ENCODE measurements at places on chromosomes 2 and 18. TPM values are rescaled to one million over a fixed set of nuclear protein-coding genes. Genes with fewer than 3 reads are reported as not detected.

DNA sequence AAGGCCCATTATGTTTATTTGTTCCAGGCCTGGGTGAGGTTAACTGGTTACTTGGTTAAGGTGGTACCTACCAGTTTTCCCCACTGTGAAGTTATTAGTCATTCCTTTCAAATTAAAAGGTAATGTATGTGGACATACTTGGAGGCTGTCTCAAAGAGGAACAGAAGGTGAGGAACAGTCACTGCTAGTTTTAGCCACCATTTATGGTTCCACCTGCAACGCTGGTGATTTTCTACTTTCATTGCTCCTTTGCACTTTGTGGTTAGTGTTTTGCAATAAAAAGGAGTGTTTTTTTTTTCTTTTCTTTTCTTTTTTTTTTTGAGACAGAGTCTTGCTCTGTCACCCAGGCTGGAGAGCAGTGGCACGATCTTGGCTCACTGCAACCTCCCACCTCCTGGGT is 6.1 kb upstream of the ST6GAL2 start:
- DNase-seq, result no peak

DNA sequence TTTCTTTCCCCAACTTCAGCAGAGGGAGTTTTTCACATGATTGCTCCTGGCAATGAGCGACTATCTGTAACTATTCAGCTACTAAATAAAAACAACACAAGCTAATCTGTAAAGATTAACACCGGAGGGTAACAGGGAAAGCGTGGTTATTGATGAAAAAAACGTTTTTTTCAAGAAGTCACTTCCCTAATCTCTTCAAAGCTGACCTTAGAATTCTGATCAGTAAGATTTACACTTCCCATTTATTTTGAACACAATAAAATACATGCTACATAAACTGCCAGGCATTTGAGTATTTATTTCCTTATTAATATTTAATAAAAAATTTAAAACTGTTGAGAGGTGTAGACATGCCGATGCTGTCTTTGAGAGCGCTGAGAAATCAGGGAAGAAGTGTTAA is 207.4 kb upstream of the HDAC4 start:
- no peak for DNase-seq

DNA sequence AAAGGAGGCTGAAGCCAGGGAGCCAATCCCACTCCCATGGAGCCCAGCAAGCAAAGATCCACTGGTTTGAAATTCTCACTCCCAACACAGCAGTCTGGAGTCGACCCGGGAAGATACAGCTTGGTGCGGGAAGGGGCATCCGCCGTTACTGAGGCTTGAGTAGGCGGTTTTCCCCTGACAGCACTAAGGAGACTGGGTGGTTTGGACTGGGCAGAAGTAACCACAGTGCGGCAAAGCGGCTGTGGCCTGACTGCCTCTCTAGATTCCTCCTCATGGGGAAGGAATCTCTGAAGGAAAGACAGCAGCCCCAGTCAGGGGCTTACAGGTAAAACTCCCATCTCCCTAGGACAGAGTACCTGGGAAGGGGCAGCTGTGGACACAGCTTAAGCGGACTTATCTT is 261.6 kb upstream of the KYNU start:
- DNase-seq, result no peak

DNA sequence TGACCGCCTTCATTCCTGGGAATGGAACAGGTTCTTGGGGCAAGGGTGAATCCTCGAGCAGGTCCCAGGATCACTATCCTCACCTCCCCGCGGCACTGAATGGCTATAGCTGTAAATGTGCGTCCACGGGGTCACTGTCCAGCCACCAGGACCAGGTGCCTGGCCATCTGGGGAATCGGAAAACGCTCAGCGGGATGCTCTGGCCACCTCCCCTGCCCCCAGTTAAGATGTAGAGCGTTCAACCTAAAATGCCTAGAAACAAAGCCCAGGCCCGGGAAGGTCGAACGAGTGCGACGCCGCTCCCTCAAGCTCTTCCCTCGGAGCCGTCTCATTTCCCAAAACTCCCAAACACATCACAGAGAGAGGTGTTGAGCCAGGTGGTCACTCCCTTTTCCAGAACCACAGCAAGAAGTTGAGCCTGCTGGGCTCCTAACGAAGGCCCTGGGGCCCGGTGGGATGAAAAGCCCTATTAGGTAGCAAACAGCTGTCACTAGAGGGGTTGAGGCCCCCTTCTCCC is 795 bp upstream of the CAPN10 start:
- no peak for DNase-seq

DNA sequence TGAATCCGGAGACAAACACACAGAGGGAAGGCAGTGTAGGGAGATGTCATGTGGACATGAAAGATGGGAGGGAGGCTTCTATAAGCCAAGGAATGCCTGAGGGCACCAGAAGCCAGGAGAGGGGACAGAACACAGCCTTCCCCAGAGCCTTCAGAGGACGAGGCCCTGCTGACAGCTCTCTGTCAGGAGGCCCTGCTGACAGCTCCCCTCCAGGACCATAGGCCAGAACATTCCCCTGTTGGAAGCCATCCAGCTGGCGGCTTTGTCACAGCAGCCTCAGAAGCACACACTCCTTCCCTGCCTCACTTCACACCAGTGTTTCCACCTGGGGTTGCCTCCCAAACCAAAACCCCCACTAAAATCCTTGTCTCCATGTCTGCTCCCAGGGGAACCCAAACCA is 171.3 kb upstream of the ID2 start:
- DNase-seq, result no peak

GRCh38 chr2:162053066-162053807 is 20.8 kb downstream of the DPP4 start:
- DNase-seq, result no peak

DNA sequence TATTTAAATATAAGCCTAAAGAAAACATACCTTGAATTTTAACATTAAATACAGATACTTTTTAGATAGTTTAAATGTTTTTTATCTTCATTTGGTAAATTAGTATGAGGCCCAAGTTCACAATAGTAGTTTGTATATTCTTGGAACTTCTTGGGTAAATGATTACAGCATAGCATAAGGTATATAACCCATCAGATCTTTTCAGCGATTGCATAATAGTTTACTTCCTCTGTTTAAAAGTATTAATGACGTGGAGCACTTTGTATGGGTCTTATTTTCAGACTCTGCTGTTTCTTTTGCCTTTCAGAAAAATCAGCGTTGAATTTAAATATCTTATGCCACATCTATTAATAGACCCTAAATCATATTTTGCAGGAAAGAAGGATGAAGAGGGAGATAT is 60.2 kb downstream of the CHRNA1 start:
- DNase-seq, result no peak

DNA sequence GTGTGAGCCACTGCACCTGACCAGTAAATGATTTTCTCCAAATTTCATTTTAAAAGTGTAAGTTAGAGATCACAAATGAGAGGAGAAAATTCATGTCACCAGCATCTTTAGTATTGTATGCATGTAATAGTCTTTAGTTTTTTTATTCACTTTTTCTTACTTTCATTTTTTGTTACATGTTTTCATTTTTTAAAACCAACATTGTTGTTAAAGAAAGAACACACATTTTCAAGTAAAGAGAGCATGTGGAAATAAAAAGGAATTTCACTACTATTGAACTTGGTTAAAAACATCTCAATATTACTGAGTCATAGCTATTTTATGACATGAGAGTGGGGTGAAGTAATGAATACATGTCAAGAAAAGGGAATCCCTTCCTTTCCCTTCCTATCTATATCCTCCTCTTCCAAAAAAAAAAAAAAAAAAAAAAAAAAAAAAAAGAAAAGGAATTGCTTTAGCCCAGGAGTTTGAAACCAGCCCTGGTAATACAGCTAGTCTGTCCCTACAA is 29.1 kb upstream of the PMAIP1 start:
- DNase-seq, result no peak

- no peak for DNase-seq
Measured at GRCh38 chr2:170500104-170500503, 215.0 kb upstream of the SP5 start.

DNA sequence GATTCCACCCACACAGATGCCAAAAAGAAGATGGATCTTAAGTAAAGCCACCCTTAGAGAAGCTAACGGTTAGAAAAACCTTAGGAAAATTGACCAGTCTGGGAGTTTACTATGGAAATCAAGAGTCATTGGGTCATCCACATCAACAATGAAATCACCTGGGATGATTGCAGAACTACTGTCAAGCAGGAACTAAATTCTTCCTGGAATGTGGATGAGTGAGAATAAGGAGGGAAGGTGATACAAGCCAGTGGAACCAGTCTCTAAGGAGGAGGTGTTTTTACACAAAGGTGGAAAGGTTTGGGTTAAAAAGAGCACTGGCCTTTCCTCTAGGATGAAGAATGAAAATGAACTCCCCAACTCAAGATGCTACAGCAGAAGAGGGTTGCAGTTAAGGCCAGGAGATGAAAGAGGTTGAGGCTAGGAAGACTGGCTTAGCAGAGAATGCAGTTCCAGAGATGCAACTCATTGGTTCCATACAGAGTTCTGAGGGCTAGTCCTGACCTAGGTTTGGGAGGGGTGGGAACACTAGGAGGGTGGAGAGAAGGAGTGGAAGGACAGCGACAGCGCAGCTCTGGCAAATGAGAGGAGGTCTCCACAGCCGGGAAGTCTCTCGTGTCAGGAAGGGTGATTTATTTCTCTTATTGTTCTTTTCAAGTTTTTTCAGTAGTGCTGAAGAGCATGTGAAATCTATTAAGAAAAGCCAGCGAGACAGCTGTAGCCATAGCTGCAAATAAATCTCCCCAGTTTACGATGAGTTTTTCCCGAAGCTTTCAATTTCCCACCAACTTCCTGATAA is 27.7 kb upstream of the KDM3A start:
- no peak for DNase-seq

DNA sequence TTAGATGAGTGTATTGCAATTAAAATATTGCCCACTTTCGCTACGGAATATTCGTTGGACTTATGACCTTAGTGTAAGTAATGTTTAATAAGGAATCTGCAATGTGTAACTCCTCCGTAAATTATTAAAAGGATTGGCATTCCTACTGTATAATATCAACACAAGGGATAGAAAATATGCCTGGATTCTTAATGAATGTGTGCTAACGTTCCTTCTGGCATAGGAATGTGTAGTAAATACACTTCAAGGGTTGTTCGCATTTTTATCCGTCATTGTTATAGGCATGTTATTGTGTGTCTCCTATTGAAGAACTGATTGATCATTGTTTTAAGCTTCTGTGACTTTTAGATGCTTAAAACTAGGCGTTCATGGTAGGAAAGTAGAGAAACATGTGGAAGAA is 134.5 kb downstream of the NEDD4L start:
- no peak for DNase-seq

- DNase-seq, result no peak
Measured at GRCh38 chr2:236169151-236169721, 1.1 kb upstream of the GBX2 start.

- no peak for DNase-seq
Measured at GRCh38 chr2:105324732-105325131, 4.8 kb downstream of the TGFBRAP1 start.

- no peak for DNase-seq
Measured at GRCh38 chr18:79511671-79512301, 116.1 kb downstream of the NFATC1 start.

DNA sequence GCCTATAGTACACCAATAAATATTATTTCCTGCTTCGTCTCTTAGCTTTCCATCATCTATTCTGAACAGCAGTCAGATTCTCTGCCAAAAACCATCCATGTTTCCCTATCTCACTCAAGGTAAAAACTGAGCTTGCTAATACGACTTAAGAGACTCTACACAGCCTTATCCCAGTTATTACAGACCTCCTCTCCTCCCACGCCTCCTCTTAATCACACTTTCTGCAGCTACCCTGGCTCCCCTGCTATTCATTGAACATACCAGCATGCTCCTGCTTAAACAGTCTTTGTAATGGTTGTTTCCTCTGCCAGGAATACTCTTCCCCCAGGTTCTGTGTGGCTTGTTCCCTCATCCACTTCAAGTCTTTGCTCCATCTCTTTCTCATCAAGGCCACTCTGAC is 81.5 kb downstream of the PDE1A start:
- DNase-seq, result no peak

DNA sequence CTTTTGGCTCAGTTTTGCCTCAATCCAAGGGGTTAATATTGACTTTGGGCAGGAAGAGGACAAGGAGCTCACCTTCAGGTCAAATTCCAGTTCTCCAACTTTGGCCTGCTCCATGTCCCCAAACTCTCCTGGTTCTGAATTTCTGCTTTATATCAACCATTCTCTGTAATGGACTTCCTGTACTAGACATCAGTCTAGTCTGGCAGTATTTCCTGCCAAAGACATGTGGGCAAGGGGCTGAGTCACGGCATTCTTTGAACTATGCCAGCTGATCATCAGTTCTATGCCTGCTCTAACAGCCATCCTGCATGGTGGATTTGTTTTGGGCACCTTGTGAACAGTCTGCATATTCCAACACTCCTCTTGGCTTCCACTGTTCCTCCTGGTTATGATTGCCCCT is 199.4 kb downstream of the ZEB2 start:
- DNase-seq, result peak; percentile 82

Gene RTP5
- total RNA-seq, result not detected

Gene RNF144A
- total RNA-seq, result 4.6 TPM

Gene HADHA
- 162 TPM for total RNA-seq

Gene RAB27B
- total RNA-seq, result not detected

Gene MXD1
- total RNA-seq, result 3.6 TPM

Gene WNT10A
- not detected for total RNA-seq

Gene SERPINB3
- not detected for total RNA-seq

Gene ST8SIA5
- not detected for total RNA-seq

Gene STPG4
- not detected for total RNA-seq

Gene MFSD6
- total RNA-seq, result 0.53 TPM

Gene CTLA4
- not detected for total RNA-seq

Gene PDCD1
- total RNA-seq, result not detected

Gene ASIC4
- total RNA-seq, result not detected

Gene FRZB
- total RNA-seq, result not detected

Gene VIT
- 7.9 TPM for total RNA-seq
